Substantia nigra (tissue), 51 donors: ENCODE measurements at places on chromosomes 4 and X.

DNA sequence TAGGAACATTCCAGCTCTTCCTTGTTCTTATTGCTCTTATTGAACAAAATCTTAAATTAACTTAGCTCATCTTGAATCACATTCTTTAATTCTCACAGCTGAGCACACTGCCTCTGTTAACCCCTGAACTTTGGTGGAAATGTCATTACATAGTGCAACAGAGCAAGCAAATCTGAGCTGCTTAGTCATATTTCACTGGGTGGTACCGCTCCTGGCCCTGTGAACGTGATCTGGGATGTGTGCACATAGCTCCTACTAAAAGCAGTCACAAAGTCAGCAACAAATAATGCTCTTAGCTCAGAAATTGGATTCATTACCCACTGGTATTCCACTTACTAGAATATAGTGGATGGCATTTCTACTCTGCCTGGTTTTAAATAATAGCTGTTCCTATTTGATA lies 27.9 kb downstream of the ARHGEF6 start:
- DNase-seq: no peak

DNA sequence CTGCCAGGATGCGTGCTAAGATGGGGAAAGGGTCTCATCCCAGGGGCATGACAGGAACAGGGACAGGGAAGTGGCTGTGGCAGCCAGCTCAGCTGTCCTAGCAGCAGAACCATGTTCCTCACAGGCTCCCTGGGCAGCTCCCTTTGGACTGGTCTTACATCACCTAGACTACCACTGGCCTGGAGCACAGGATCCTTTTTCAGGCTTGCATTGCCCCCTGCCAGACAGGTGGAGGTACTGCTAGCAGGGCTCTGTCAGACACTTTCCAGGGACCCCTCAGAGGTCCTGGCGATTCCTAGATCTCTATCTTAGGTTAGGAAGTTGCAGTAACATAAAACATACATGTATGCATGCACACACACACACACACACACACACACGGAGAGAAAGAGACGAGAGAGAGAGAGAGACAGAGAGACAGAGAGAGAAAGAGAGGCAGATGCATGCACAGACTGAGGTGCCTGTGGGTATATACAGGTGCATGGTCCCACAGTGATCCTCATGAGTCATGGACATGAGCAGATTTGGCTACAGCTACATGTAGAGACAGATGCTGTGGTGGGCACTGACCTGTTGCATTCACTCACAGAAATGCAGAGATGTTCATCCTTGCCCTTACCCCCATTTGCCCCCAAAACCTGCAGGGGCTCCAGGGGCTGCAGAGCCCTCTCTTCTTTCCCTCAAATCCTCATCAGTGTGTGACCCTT lies 63.6 kb downstream of the STARD8 start:
- DNase-seq: no peak

DNA sequence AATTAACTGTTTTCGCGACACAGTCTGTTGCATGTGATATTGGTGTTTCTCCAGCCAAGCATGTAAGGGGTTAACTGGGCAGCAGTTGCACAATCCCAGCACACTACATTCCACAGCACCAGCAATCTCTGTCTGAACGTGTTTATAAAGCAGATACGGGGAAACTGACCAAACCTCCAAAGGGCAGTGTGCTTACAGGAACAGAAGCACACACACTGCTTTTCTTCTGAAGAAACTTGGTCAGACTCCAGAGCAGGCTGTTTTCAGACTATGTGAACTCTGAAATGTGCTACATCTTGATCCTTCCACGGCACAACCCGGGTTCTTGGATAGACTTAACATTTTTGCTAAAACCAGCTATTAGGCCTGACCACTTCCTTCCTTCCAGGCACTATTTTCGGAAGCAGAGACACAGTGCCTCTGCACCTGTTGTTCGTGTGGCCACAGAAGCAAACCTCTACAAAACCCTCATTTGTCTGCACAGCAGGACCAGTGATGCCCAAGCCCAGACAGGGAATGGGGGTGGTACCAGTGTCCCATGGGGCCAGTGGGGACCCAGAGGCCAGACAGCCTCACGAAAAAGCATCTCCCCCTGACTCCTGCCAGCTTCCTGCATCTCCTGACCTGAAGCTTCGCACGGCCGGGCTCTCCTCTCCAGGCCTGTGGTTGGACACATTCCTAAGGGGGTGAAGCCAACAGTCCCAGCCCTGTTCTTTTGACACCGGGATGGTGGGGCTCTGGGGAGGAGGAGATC lies 90.1 kb downstream of the IRF2 start:
- DNase-seq: no peak

DNA sequence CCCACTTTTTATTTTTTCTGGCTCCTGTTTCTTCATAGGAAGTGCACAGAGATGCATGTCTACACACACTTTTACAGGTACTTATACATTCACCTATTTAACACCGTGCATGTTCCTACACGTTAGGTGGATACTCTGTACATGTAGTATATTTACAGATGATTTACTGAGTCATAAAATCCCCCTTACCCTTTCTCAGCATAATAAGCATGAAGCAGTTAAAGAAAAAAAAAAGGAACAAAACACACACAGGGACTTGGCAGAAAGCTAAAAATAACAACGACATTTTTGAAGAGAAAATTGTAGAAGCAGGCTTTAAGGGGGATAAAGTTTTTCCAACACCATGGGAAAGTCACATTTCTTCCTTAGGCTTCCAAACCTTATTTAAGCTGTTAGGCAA lies 96.4 kb upstream of the IQCM start:
- no peak for DNase-seq

- no peak for DNase-seq
Observed at GRCh38 chr4:163017135-163017534, 149.6 kb downstream of the NAF1 start.

DNA sequence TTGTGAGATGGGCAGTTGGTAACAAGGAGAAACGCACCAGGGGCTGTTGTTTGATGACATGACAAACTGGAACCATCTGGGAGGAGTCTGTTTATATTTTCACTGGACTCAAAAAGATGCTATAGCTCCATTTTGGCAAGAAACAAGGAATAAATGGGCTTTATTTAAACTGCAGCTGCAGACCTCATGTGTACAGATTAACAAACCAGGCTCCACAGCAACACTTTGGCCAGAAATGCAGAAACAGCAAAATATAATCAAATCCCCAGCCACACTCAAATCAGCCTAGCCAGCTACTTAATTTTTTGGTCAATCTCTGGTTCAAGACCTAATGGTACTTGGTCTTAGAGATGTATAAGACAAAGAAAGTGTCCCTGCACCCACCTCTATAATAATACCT lies 52.7 kb downstream of the ASB9 start:
- DNase-seq: no peak

GRCh38 chr4:153639833-153640802 lies 44.0 kb upstream of the TLR2 start:
- DNase-seq: no peak

DNA sequence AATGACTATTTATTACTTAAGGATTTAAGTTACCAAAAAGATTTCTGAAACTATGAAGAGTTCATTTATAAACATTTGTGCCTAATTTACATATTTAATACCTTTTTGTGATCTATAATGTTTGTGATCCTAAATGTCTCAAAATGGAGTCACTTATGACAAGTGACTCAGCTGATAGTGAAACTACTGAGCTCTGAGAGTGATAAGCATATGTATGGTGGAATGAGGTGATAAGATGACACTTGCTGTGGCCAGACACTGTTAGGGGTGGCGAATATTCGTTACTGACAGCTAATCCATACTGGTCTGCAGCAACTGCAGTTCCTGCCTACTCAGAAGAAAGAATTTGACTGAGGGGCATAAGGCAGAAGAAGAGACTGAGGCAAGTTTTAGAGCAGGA lies 5.5 kb upstream of the NXF3 start:
- no peak for DNase-seq

- no peak for DNase-seq
Observed at GRCh38 chr4:7831330-7831729, 108.3 kb downstream of the AFAP1 start.

- DNase-seq: no peak
Observed at GRCh38 chr4:140326395-140326993, 47.0 kb upstream of the SCOC start.

GRCh38 chr4:180486342-180486741 lies 1756.9 kb upstream of the TENM3 start:
- no peak for DNase-seq

GRCh38 chr4:122341886-122342285 lies 36.9 kb upstream of the ADAD1 start:
- no peak for DNase-seq

DNA sequence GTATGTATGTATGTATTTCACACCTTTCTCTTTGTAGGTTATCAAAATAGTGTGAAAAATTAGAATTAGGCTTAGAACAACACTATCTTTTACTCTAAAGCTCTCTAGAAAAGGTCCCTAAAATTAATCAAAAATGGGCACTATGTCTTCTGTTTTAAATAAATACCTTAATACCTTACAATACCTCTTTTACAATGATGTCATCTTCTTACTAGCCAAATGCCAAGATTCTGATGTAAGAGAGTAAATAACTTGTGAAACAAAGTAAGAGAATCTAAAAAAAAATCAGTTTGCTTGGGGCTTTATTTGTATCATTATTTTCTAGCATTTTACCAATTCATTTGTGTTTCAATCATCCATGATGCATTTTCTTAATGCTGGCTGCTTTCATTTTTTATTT lies 402.2 kb upstream of the MAGEB2 start:
- no peak for DNase-seq

- no peak for DNase-seq
Observed at GRCh38 chr4:55949482-55949802, 697 bp downstream of the CEP135 start.

GRCh38 chr4:40307627-40308497 lies 27.3 kb upstream of the CHRNA9 start:
- DNase-seq: no peak

- DNase-seq: peak; percentile 5
Observed at GRCh38 chr4:139665690-139666529, at the start of gene MGST2. Gene MGST2, plus strand, starts transcription at chr4:139665819. Its CDS starts 201 bp downstream, at chr4:139666020.

GRCh38 chrX:124506066-124506465 lies 159.7 kb downstream of the SH2D1A start:
- DNase-seq: no peak

GRCh38 chr4:69066945-69067344 lies 29.3 kb upstream of the UGT2B7 start:
- DNase-seq: no peak

GRCh38 chr4:44150091-44150576 lies 298.5 kb downstream of the KCTD8 start:
- DNase-seq: no peak

DNA sequence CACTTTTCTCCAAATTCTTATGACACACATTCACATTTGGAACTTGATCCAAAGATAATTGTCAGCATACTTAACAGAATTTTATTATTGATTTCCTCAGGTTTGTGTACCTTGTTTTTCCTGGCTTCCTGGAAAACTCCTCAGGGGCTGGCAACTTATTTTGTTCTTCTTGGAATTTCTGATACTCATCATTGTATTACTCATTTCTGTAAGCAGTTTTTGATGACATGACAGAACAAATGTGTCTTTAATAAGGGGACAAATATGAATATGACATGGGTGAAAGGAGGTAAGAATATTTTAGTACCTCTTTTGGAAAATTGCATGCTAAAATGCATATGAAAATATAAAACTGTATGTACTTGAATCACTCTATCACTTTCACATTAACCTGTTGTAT lies 237.8 kb downstream of the ADGRL3 start:
- DNase-seq: no peak

GRCh38 chr4:113106108-113106507 lies 56.7 kb downstream of the ANK2 start:
- DNase-seq: no peak

DNA sequence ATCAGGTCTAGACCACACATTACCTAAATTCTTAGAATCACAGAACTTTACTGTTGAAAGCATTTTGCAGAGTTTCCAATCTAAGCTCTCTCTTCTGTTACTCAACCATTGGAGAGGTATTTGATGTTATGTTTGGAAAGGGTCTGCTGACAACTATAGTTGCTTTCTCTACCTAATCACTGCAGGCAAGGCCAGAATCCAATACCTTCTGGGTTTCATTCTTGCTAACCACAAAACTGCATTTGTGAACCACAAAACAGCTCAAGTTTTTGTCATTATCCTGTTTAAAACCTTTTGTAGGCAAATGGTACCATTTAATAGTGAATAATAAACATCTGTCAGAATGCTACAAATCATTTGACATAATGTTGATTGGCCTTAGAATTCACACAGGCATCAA lies 380.1 kb downstream of the GASK1B start:
- DNase-seq: no peak

- no peak for DNase-seq
Observed at GRCh38 chr4:145299380-145300076, 119.1 kb upstream of the OTUD4 start.

- no peak for DNase-seq
Observed at GRCh38 chrX:116172976-116173375, 2.4 kb downstream of the AGTR2 start.

DNA sequence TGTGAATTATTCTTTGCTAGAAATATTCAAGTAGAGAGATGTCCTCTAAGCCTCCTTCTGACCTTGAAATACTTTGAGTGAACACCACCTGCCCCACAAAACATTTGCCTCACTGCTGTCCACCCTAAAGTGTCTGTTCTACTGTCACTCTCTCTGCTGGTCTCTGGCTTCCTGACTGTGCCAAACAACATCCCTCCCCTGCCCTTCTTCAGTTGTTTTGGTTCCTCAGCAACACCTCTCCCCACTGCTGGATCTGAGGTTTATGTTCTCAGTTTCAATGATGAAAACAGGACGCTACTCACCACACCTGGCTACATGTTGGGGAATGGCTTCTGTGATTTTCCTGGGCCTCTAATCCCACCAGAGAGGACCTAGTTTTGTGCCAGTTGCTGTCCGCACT lies 456.9 kb downstream of the BCOR start:
- DNase-seq: no peak

DNA sequence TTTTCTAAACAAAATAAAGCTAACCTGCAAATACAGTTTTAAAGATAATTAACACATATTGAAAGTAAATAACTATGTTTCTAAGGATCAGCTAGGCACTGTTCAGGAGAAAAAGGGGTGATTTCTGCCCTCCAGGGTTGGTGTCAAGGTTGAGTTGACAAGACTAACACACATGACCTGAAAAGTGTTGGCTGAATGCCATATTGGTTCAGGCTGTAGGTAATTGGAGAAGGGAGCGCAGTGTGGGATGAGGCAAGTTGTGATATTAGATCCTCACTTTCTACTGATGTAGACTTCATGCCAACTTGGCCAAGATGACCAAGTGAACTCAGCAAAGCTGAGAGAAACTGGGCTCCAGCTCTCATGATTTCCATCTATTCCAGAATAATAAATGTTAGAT lies 42.2 kb downstream of the PPM1K start:
- DNase-seq: no peak
